Endothelial cell of umbilical vein (primary cell): ENCODE measurements at places on chromosomes 12 and 14. TPM values are rescaled to one million over a fixed set of nuclear protein-coding genes. Genes with fewer than 3 reads are reported as not detected.

DNA sequence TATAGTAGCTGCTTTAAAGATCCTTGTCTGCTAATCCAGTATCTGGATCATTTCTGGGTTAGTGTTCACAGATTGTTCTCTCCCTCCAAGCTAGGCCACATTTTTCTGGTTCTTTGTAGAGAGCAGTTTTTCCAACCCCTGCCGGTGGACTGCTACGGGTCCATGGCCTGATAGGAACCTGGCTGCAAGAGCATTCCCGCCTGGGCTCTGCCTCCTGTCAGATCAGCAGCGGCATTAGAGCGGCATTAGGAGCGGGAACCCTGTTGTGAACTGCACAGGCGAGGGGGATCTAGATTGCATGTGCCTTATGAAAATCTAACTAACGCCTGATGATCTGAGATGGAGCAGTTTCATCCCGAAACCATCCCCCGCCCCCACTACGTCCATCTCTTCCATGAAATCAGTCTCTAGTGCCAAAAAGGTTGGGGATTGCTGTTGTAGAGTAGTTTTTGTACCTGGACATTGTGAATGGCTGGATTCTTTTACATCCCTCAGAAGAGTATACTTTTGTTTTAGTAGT is 50.4 kb downstream of the MYRFL start:
- DNase-seq, result no peak

OLR1 gene
- not detected in 2 replicates for total RNA-seq

DPF3 gene
- 3.5 and 8.1 TPM in 2 replicates for total RNA-seq

DNA sequence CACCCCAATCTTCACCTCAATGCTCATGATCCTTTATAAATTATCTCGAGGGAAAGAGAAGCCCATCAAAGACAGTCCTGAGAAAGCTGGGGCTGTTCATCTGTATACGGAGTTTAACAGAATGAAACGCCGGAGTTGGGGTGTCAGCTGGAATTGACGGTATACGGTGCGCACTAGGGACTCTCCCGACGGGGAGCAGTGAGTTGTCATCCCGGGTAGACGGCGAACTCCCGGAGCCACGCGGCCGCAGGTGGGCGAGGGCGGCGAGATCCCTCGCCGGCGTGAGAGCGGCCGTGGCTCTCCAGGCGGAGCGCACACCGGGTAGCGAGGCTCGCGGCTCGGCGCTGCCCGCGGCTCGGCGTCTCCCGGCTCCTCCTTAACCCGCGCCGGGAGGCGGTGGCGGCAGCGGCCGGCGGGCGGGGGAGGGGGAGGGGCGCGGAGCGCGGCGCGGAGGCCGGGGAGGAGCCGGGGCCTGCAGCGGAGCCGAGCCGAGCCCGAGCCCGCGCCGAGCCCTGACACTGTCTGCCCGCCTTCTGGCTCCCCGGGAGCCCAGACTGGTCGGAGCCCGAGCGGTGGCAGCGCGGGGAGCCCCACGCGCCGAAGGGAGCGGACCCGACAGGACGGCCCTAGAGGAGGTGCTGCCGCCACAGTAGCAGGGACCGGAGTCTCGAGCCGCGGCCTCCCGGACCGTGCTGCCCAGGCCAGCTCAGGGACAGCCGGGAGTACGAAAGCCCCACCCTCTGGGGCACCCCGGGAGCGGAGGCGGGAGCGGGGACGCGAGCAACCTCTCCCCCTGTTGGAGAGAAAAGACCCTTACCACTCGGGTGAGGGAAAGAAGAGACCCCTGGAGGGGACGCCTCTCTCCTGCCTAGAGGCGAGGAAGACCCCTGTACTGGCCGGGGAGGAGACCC is at the start of gene FOXJ2:
Gene FOXJ2 (plus strand): TSS at position 475 of the 911 bp plus-strand sequence. CDS start 7,117 bp downstream, outside the sequence.
- peak; percentile 80 for DNase-seq

- DNase-seq, result peak; percentile 70
Measured at GRCh38 chr12:115998119-115998633, 279.3 kb downstream of the MED13L start.

DNA sequence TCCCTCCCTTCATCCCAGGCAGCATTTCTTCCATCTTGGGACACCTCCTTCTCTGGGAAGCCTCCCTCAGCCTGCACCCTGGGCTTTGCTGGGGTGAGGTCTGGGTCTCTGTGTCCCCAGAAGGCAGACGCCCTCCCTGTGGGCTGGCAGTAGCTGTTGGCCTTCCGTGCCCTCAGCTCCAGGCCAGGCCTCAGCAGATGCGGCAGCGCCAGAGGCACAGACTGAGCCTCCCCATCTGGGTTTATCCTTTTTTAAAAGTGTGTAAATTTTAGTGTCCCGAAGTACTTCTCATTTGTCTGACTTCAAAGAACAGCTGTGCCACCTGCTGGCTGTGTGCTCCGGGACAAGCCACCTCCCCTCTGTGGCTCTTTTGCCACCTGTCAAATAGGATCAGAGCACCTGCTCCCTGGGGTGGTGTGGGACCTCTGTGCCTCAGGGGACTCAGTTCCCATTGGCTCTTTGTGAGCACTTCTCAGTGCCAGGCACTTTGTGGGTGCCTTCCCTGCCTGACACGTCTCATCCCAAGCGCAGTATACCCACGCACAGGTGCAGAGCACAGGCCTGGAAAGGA is 11.1 kb downstream of the EXOC3L4 start:
- no peak for DNase-seq

DNA sequence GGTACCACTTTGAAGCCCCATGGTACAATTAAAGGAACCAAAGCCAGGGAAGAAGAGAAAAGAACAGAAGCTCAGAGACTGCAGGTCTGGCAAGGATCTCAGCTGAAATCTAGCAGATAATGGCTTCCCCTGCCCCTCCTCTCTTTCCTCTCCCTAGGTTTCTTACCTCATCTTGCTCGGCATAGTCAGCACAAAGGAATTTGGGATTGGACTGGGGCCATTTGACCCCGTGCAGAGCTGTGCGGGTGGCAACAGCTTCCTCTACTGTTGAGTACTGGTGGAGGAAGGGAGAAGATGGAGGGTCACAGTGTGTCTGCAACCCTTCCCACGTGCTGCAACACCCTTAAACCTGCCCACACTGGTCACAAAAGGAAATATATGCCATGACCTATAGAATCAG is 4.7 kb upstream of the CDH24 start:
- peak; percentile 97 for DNase-seq

DNA sequence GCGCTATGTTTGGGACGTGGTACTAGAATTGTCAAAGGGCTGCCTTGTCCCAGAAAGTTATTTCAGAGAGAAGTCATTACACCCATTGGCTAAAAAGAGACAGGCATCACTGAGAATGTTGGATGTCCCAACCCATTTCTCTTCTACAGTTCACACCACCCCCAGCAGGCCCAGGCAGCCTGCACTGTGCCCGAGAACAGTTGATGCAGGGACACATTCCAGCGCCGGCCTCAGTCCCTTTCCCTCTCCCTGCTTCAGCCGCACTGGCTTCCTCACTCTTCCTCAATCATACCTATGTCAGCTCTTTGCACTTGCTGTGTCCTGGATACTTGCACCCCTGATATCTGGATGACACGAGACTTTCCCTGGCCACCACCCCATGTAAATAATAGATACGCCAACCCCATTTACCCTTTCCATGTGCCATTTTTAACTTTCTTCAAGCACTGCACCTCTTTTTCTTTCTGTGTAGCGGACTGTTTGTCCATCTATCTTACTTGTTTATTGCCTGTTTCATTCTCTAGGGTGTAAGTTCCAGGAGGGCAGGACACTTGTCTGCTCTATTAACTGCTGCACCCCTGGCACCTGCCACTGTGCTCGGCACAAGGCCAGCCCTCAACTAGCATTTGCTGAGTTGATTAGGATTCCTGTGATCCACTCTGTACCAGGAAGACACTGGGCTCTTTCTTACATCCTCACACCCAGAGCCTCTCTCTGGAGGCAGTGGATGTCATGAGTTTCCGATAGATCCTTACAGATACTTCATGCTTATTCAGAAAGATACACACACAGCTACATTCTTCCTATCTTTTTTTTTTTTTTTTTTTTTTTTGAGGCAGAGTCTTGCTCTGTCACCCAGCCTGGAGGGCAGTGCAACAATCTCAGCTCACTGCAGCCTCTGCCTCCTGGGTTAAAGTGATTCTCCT is 76.6 kb upstream of the CEP83 start:
- no peak for DNase-seq

- DNase-seq, result peak; percentile 78
Measured at GRCh38 chr14:69719501-69719951, 47.4 kb upstream of the SRSF5 start.
